OCI-LY7 (cell line): ENCODE measurements at places on chromosomes 1 and 21.

GRCh38 chr21:30146558-30147282 lies 19.9 kb downstream of the CLDN17 start:
- DNase-seq: no peak

DNA sequence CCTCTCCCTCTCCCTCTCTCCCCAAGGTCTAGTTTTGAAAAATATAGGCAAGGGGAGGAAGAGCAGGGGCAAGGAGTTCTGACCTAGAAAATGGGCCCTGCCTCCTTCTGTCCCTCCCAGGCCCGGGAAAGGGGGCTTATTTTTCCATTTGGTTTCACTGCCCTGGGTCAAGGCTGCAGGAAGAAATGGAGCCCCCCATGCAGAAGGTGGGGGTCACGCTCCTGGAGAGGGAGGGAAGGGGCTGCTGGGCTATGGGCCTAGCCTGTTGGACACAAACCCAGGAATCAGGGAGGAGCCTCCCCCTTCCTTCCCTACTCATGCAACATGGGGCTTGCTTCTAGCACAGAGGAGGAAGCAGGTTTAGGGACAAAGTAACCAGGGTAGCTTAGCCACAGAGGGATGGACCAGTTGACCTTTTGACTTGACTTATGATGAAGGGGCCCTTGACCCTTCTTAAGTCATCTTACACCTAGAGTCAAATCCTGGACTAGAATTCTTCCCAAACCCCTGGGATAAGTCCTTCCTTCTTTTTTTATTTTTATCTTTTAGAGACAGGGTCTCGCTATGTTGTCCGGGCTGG lies 70.4 kb upstream of the SSBP3 start:
- no peak for DNase-seq

GRCh38 chr1:23732363-23733224 lies 10.7 kb upstream of the ELOA start:
- DNase-seq: no peak

DNA sequence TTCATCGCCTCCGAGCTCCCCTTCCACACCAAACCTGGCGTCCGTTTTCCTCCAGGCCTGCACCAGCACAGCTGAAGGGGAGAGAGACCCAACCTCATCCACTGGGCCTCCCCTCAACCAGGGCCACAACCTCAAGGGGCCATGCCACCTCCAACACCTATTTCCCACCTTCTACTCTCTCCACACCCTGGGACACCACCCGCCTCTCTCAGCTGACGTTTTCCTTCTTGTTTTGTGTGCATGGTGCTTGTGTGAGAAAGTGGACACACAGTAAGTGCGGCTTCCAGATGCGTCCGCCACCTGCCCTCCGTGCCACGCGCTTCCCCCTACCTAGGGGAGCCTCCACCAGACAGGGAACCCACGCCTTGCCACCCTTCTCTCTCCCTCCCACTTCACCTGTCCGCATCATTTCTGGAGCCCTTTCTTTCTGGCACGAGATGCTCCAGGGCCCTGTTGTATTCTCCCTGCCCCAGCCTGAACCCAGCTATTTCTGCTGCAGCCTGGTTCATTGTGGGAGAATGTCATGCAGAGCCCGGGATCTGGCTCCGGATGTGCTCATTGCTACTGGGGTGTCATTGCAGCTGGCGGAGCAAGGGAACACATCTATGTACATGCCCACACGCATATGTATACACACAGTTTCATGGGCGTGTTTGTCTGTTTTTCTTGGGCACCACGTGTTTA lies 1.3 kb upstream of the GNB1 start:
- DNase-seq: peak; percentile 56

DNA sequence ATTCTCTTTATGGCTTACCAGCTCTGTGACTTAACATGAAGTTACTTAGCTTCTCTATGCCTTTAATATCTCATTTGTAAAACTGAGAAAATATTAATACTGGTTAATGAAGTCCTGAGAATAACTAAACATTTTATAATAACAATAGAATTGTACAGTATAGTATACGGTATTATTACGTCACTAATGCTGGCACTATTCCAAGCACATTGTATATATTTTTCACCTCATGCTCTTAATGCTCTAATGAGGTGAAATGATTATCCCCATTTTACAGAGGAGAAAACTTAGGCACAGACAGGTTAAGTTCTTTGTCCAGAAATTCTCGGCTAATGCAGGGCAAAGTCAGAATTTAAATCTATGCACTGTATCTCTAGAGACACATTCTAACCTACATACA lies 856 bp downstream of the OR6K3 start:
- no peak for DNase-seq

GRCh38 chr1:58814251-58815068 lies 30.6 kb upstream of the JUN start:
- no peak for DNase-seq

- DNase-seq: no peak
Measured at GRCh38 chr21:34132202-34132601, 58.8 kb downstream of the MRPS6 start.

- peak; percentile 7 for DNase-seq
Measured at GRCh38 chr1:244319283-244320132, 132.2 kb downstream of the ADSS2 start.

DNA sequence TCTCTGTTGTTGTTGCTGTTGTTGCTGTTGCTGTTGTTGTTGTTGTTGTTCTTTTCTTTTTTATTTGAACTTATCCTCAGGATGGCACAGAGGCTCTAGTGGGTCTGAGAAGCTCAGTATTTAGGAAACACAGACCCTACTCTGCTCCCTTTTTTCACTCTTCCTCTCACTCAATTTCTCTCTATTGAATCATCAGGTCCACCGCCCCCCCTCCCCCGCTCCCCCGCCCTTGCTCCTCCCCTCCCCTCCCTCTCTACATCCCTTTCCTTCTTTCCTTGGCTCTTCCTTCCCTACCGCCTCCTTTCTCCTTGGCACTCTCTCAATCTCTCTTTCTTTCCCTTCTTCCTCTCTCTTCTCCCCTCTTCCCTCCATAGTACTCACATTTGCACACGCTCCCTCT lies 218.5 kb upstream of the ZC3H12A start:
- DNase-seq: no peak

DNA sequence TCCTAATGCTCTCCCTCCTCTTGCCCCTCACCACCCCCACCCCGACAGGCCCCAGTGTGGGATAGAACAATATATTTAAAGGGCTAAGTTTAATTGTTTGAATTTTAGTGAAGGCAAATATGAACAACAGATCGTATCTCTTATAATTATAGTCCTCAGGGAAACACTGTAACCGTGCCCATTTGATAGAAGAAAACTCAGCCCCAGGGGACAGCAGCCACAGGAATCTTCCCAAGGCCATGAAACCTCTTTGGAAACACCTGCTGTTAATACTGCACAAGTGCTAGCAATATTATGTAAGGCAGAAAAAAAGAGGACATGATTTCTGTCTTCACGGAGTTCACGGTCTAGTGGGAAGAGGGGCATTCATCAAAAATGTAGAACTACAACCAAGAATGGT lies 142.2 kb downstream of the URB2 start:
- DNase-seq: no peak

- DNase-seq: no peak
Measured at GRCh38 chr1:175853681-175854080, 110.3 kb upstream of the TNR start.

- no peak for DNase-seq
Measured at GRCh38 chr21:36718951-36719501, 20.1 kb downstream of the SIM2 start.

GRCh38 chr1:202227053-202227672 lies 33.6 kb downstream of the LGR6 start:
- DNase-seq: no peak

GRCh38 chr1:97013136-97013535 lies 291.6 kb downstream of the PTBP2 start:
- DNase-seq: no peak

- DNase-seq: no peak
Measured at GRCh38 chr1:94329986-94330385, 88.2 kb upstream of the ABCD3 start.

- DNase-seq: no peak
Measured at GRCh38 chr1:111290630-111291029, at the start of gene CHIA. TSS of gene CHIA (plus strand) at chr1:111290851. CDS start at chr1:111310468, 19,617 bp downstream.

GRCh38 chr1:46132529-46133180 lies at the start of gene PIK3R3:
TSS of gene PIK3R3 (minus strand) at chr1:46132629. CDS start at chr1:46131952, 677 bp downstream.
- DNase-seq: peak; percentile 98

DNA sequence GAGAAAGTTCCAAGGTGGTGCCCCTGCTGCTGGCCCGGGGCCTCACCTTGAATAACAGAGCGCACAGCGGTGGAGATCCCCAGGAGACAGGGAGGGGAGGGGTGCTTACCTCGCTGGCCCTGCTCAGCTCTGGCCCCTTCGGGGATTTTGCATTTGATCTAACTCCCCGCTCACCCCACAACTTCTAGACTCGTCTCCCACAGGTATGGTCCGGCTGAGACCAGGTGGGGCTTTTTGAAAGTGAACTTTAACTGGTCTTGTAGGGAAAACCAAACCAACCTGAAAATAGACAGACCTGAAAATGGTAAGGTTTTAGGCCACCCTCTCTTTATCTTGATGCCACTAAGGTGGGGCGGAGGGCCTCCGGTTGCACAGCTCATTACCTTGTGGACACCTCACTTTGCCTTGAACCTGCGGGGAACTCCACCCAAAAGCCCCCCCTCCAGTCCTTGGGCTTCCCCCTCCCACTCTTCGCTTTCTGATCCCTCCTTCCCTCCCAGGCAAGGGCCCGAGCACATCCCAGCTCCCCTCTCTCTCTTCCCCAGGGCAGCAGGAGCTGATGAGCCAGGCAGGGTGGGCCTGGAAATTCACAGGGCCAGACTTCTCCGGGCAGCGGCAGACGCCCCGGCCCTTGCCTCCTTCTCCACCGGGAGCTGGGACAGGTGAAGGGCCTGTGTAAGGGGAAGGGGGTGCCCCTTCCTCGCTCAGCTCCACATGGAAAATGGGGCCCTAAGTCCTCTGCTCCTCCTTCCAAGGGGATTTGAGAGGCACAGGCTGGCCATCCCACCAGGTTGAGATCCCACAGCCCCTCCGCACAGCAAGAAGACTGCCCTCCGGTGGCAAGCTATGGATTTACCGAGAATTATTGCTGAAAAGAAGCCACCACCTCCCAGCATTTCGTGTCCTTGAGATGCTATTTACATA lies 16.1 kb downstream of the TNFRSF8 start:
- DNase-seq: peak; percentile 70

DNA sequence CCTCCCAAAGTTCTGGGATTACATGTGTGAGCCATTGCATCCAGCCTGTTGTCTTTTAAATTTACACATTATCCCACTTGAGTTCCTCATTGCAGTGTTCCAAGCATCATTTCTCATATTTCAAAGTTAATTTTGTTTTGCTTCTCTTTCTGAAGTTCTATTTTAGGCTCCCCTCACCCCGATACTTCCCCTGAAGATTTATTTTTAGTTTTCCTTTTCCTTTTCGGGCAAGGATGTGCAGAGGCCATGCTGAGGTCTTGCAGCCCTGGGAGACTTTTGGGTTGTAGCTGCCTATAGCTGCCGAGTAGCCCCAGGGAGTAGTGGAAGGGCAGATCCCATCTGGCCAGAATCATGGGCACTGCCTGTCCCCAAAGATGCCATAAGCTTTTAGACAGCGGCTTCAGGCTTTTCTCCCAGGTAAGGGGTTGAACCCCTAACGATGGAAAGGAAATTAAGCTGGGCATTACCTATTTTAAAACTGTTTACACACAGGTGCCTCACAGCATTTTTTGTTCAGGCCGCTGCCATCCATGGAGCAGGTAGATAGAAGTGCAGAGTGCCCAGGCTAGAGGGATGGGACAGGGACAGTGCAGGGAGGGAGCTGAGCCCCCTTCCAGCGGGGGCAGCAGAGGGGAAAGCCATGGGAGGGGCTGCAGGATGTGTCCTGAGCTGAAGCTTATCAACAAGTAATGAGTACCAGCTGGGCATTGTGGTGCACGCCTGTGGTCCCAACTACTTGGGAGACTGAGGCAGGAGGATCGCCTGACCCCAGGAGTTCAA lies 15.9 kb downstream of the PSEN2 start:
- DNase-seq: no peak

GRCh38 chr1:19974822-19975416 lies 4.5 kb downstream of the PLA2G2A start:
- peak; percentile 29 for DNase-seq
